ENCODE measurements at places on chromosomes 2 and 18.

DNA sequence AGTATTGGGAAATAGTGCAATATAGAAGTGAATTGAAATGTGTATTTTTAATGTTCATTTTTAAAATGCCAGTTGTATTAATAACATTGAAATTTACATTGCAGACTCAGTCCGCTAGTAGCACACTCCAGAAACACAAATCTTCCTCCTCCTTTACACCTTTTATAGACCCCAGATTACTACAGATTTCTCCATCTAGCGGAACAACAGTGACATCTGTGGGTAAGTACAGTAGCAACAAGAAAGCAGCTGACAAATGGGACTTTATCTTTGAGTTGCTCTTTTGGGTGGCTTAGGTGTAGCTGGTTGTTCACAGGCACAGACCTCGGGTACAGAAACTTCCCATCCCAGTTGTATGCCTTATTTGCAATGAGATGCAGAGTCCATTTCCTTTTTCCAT is 118.2 kb upstream of the IL1R2 start:
- no peak for DNase-seq

- DNase-seq, result no peak
Observed at GRCh38 chr18:50832754-50833153, 12.9 kb upstream of the MRO start.

DNA sequence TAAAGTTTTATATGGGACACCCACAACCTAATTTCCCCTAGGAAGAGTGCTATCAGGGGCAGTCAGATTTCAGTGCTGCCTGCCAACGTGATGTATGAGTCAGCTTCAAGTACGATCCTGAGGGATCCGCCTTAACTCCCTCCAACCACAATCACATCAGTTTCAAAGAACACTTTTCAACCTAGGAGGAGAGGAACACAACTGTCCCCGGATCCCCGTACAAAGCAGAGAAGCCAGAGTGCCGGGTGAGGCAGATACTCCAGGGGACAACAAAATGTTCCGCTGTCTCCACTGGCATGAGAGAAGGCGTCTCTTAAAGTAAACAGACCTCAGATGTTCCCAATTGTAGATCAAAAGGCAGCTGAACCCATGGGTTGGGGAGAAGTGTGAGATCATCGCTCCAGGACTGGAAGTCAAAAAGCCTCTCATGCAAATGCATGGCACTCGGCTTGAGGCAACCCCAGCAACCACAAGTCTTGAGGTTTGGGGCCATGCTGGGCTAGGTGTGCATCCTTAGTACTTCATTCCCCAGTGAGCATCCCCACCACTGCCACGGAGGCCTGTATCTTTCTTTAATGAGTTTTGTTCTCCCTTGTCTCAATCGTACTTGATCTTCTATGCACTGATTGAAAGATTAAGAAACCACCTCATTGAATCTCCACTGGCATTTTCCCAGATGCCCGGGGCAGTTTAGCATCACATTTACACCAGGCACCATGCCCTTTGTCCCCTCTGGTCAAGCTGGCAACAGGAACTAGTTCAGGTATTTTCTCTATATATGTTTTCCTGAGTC is 91.0 kb upstream of the CCBE1 start:
- DNase-seq, result peak; percentile 50

DNA sequence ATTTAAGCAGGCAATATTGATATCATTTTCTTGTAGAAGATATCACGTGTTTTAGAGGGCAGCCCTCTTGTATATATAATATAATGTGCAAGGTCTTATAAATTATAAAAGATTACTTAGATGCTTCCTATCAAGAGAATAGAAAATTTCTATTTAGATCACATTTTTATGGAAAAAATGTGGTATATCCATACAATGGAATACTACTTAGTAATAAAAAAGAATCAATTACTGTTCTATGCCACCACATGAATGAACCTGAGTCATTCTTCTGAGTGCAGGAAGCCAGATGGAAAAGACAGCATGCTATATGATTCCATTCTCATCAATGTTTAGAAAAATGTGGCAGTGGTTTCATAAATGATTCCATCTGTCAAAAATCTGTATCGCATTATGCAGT is 23.6 kb downstream of the CYP27C1 start:
- DNase-seq, result no peak

DNA sequence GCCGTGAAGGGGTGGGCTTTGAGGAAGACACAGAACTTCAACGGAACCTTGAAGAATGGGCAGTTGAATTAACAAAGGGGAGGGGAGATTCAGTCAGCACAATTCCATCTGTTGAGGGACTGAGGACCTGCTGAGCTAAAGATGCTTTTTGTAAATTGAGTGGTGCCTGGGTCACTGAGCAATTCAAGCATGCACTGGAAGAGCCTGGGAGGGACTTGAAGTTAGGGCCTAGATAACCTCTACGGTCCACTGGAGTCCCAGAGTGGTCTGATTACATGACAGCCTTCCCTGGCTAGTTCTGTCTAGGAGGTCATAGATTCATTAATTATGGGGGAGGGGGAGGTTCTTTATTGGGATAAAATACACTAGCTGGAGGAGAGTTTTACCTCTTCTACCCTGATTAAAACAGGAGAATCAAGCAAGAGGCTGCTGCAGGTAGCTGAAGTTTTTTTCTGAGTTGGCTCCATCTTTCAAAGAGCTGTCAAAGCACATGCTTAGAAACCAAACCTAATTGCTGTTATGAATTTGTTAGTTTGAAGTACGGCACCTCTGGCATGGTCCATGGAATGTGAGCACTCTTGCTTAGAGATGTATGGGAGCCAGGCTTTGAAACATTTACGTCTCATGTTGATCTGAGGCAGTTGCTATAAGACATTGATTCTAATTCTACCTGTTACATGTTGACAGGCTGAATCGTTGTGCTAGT is 290.2 kb downstream of the PRKCE start:
- no peak for DNase-seq

DNA sequence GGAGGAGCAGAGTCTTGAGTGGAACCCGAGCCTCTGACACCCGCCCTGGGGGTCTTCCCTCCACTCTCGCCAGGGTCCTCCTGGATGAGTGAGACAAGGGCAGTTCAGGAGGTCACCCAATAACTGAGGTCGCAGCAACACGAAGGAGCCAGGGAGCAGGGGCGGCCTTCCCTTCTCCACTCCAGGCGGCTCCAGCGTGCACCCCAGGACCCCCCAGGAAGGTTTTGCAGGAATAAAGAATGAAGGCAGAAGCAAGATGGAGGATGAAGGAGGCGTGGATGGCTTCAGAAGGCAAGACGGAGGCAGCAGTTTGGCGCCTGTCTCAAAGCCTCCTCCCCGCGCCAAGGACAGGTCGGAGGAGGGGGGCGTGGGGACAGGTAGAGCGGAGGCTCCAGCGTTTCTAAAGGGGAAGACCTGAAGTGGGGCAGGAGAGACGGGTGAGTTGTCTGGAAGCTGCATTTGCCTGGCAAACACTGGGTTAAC is 579 bp upstream of the ITM2C start:
- no peak for DNase-seq

DNA sequence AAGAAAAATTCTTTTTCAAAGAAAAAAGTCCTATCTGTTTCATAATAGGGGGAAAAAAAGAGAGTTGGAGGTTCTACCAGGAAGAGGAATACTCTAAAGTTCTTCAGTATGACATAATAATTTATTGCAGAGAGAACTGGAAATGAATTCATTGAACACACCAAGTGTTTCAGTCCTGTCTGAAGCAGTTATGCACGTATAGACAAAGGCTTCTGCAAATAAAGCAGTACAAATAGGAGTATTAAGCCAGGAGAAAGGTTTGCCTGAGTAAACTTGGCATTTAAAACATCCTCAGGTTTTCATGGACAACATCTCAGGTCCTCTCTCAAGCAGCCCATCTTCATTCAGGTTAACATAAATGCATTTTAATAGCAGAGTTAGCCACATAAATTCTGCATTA is 141.6 kb downstream of the CCDC148 start:
- DNase-seq, result no peak

DNA sequence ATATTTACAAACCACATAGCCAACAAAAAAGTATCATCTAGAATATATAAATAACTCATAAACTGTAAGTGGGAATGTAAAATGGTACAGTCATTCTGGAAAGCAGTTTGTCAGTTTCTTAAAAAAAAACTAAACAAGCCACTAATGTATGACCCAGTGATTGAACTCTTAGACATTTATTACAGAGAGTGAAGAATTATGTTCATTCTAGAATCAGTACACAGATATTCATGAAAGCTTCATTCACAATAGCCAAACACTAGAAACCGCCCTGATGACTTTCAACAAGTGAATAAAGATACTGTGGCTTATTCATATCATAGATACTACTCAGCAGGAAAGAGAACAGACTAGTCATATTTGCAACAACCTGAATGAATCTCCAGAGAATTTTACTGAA is 1541.5 kb downstream of the LRP1B start:
- no peak for DNase-seq

DNA sequence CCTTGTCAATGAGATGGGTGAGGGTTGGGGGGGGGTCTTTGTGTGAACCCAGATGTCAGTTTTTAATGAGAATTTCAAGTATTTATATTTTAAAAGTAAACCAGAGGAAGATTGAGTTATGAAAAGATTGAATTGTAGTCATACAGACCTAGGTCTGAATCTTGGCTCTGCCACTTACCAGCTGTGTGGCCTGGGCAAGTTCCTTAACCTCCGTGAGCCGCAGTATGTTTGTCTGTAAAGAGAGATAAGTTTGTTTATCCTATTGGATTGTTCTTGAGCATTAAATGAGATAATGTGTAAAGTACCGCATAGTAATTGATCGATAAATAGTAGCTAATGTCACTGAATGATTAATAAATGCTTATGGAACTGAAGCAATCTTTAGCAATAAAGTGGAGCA is 63.8 kb downstream of the EML6 start:
- DNase-seq, result no peak

GRCh38 chr2:135650721-135651120 is 90.9 kb upstream of the UBXN4 start:
- no peak for DNase-seq

- DNase-seq, result no peak
Observed at GRCh38 chr2:144511226-144511810, 8.6 kb downstream of the ZEB2 start.

DNA sequence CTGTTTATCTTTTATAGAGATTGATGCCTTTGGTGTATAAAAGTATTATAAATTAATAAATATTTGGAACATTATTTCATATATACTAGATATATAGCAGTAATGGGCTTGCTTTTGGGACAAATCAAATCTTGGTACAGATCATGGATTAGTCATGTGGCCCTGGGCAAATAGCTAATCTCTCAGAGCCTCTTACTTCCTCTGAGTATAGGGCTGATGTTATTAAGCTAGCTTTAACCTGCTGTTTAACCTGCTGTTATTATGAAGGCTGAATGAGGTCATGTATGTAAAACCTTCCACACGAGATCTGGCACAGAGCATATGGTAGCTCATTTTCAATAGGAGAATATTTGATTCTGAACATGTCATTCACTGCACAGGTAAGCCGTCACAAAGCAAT is 5.7 kb downstream of the ITGB6 start:
- DNase-seq, result no peak

- DNase-seq, result peak; percentile 56
Observed at GRCh38 chr2:186546846-186547245, 43.0 kb upstream of the ITGAV start.

DNA sequence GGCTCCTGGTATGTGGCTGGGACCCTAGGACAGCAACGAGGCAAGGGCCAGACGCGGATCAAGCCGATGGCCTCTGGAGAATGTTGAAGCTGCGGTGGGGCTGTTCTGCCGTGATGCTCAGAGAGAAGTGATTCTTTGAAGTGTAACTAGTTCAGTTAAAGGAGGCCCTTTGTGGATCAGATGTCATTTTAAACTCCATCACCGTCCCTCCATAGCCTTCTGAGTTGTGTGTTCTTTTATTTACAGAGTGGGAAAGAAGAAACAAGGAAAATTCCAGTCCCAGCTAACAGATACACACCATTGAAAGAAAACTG is 403 bp downstream of the PNO1 start:
- DNase-seq, result no peak

DNA sequence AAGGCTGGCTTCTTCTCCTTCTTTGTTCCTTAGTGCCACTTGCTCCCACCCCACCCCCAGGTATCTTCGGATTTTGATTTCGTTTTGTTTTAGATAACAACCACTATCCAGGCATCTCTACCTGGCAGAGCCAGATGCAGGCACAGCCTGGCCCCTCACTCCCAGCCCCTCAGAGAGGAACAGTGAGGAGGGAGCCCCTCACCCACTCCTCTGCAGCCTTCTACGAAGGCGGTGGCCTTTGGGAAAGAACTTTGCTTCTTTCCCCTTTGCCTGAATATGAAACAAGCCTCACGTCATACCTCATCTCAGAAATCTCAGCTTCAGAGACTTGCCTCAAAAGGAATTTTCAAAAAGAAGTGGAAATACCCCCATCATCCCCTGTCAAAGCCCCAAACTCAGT is 6.3 kb upstream of the CYP26B1 start:
- DNase-seq, result no peak

- DNase-seq, result no peak
Observed at GRCh38 chr2:175207741-175208438, 26.4 kb upstream of the ATP5MC3 start.

- no peak for DNase-seq
Observed at GRCh38 chr18:60123031-60123430, 223.2 kb downstream of the PMAIP1 start.

DNA sequence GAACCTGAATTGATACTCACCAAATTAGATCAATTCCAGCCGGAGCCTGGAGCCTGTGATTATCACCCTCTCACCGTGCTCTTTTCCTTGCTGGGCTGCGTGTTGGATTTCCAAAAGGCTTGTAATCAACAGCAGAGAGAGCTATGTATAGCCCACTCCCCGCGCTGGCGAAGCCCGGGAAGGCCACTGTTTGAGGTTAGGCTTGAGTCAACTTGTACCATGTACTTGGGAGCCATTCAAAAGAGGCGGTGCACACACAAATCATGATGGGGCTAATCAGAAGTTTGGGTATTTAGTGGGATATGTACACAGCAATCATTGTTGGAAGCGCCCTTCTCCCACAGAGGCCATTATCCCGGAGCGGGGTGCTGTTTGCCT is 151.6 kb downstream of the GLI2 start:
- no peak for DNase-seq

DNA sequence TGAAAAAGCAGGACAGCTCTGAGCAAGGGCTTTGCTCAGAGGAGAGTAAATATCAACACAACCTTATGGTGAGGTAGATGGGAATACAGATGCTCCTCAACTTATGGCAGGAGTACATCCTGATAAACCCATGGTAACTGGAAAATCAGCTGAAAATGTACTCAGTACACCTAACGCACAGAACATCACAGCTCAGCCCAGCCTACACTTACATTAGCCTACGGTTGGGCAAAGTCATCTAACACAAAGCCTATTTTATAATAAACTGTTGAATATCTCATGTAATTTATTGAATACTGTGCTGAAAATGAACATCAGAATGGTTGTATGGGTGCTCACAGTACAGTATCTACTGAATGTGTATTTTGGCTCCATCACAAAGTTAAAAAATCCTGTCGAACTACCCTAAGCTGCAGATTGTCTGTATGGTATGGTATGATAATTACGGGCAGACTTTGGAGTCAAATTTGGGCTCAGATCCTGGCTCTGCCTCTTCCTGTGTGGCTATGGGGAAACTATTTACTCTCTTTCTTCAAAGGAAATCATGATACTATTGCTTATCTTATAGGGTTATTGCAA is 120.3 kb upstream of the LYPD1 start:
- no peak for DNase-seq

GRCh38 chr2:166181813-166182154 is 54.0 kb upstream of the SCN1A start:
- DNase-seq, result no peak

- DNase-seq, result no peak
Observed at GRCh38 chr2:202831242-202832220, 40.0 kb downstream of the ICA1L start.

Data from GM04503 (cell line).